ENCODE measurements at places on chromosomes 2 and 18.
A peak's percentile ranks its signal among the peaks of the same experiment; 100 is the strongest.

- no peak for DNase-seq
These were observed 114.0 kb upstream of the DDX18 start for GRCh38 chr2:117700471-117700870.

- DNase-seq: no peak
These were observed 85.9 kb downstream of the APOB start for GRCh38 chr2:20957788-20958525.

DNA sequence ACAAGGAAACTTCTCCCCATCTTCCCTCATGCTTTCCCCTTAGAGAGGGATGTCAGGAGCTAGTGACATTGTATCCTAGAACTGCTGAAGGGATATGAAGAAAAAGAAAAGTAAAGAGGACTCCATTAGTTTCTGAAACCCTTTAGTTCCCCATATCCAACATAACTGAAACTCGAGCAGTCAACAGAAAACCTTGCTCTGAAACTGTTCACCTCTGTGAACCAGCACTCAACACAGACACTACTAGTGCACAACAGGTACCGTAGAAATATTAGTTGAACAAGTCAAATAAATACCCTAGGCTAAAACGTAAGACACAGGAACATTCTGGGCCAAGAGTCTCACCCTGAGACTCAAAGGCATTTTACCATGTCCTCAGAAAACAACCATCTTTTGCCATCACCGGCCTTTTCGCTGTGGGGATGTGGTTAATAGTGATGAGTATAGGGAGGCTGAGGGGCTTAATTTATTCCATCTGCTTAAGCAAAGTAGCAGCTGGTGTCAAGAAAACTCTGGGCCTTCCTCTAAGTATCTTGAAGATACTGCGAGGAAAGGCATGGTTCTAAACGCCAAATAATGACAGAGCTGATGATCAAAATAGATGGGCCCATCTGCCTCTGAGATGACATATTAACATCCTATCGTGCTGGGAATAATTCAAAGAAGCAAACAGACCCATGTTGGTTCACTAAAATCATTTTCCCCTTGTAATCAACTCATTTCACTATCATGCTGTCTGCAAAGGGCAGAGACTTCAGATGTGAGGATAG, 156.8 kb downstream of the STK39 start:
- no peak for DNase-seq

GRCh38 chr2:26635401-26635800, 5.8 kb downstream of the CIB4 start:
- DNase-seq: no peak

DNA sequence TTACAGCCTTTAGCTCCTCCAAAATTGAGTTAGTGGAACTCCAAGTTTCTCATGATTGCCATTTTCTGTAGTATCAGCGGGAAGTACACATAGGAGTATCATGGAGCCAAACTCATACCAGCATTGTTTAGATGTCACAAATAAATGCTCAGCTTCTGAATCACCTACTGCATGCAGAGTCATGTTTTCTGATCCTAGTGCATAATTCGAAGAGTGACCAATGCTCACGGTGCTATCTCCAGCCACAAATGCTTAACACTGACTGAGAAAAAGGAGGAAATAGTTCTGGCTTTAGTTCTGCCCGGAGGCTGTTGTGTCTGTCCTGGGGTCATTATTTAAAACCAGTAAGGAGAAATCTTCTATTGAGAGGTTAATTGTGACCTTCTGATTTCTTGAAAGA, 45.4 kb upstream of the LRATD1 start:
- DNase-seq: no peak

- no peak for DNase-seq
These were observed 665.6 kb upstream of the KLHL29 start for GRCh38 chr2:22719396-22719795.

DNA sequence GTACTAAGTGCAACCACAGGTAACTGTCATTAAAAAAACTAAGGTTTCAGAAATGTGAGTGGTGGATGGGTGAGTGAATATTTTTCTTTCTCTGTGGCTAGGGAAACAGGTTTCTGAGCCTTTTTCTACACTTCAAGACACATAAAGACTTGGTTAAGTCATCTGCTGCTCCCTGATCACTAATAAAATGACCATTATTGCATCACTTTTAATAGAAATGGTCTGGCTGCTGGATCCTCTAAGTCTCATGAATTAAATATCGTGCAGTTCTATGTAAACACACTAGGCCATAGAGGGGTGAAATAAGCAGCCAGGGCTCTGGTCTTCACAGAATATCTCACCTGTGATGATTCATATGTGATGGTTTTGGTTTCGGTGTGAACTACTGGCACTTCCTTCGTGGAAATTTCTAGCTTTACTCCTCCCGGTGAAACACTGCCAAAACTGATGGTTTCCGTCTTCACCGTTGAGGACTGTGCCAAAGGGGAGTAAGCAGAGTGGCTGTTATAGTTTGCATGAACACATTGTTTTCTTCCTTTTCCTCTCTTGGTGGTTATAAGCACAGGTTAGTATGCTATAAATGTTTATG, 100.4 kb upstream of the ZBTB14 start:
- no peak for DNase-seq

DNA sequence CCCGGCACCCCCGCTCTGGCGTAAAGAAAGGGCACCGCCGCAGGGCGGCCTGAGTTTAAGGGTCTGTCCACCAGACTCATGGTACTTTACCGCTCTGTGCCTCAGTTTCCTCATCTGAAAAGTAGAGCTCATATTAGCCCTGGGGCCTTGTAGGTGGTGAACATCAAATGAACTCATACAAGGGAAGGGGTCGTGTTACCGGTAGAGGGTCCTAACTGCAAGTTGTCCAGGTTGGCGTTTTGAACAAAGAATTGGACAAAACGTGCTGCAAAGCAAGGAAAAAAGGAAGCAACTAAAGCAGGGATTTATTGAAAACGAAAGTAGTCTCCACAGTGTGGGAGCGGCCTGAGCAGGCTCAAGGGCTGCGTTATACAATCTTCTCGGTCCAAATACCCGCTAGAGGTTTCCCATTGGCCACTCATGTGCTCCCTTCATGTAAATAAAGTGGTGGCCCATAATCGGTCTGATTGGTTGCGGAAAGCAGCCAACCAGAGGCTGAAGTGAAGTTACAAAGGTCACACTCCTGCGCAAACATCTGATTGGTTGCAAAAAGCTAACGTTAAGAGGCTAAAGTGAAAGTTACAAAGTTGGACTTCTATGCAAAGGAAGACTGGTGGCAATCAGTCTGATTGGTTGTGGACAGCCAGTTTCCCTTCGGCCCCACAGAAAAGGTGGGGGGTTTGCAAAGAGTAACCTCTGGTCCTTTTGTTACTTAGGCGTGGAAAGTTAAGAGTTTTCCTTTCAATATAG, 80.7 kb upstream of the LDLRAD4 start:
- DNase-seq: no peak

GRCh38 chr2:206084870-206085741, 868 bp downstream of the INO80D start:
- DNase-seq: peak; percentile 28

DNA sequence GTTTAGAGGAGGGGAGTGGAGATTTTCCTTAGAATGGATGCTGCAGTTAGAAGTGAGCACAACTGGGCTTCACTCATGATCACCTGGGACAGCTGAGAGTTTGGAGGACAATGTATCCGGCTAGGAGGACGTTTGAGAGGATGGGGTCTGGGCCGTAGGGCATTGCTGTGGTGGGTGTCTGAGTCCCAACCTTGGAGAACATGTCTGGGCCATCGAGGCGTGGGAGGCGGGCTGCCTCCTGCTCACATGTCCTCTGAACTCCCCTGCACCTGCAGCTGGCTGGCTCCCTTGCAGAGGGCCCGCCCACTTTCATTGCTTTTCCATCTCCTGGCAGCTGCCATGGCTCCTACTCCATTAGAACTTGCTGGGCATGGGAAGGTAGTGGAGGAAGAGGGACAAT, 203.0 kb upstream of the PXDN start:
- no peak for DNase-seq

- no peak for DNase-seq
These were observed 481.8 kb downstream of the DLGAP1 start for GRCh38 chr18:3973191-3973850.

DNA sequence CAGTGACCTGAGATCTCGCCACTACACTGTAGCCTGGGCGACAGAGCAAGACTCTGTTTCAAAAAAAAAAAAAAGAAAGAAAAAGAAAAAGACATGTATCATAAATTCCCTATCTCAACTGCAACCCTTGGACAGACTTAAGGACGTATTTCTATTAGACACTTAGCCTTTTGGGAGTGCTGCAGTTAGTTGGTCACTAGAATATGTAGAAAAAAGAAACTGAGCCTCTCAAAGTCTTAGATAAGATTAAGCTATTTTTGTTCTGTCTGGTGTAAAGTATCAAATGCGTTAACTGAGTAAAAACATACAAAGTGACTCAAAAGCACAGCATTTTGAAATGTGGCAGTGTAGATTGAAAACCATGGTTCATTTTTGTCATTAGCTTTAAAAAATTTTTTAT, 7.3 kb downstream of the NBEAL1 start:
- DNase-seq: no peak

DNA sequence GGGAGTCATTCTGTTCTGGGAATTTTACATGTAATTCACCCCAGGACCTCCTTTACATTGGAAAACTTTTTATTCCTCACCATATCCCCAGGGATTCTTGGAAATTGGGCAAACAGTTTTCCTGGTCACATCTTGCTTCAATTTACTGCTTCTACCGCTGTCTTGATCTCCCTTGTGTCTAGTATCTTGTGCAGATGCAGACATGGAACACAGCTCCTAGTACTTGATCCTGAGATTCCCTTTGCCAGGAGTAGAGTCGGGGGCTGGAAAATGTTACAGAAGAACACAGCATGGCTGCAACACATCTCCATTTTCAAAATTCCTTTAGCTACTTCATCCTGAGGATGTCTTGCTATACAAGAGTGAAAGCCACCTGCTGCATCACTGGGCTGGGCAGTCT, 472.8 kb downstream of the PLCL1 start:
- DNase-seq: no peak

GRCh38 chr2:203936535-203936934, at the start of gene ICOS:
TSS of gene ICOS (plus strand) at chr2:203936763. CDS start at chr2:203936815, 52 bp downstream.
- DNase-seq: no peak

GRCh38 chr18:58578321-58578720, 50.6 kb downstream of the ALPK2 start:
- no peak for DNase-seq

DNA sequence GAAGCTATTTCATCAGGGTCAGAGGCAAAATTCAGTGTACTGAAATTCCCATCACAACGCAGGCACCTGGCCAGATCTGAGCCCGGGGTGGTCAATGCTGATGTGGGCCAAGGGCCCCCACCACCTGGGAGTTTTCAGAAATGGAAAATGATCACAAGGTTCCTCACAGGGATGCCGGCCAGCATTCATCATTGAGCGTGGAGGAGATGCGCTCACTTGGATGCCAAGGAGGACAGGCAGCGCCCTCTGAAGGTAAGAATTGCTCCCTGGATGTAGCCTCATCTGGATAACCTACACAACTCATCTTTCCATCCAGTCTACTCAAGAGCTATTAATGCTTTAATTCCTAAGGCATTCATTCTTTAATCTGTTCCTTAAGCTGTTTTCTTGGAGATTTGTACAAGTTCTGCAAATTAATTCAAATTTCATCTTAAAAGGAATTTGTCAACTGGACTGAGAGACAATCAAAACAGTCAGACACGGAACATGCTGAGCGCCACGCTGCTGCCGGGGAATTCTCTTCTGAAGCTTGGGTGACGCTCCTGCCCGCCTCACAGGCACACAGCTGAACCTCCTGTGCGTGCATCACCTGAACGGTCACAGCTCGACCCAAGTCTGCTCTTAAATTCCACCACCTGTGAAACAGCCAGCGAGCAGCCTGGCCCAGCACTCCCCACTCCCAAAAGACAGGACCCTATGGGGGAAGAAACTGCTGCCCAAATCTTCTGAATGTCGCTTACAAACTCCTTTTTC, 206.7 kb downstream of the HDAC4 start:
- DNase-seq: no peak

DNA sequence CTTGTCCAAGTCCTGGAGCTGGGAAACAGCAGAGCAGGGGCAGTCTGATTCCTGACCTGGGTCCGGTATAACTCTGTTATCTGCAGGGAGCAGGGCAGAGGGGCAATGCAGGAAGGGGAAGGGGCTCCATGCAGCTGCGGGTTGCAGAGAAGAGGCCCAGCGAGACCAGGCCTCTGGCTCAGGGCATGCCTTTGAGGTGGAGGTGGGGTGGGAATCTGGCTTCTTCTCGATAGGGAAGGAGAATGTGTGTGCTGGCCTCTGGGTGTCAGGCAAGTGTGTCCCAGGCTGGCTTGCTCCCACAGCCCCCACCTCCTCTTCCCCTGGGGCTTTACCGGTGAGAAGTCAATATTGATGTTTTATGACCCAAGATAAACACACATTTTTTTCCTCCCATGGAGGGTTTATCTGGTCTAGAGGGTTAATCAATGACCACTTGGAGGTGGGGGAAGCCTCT, 187.1 kb upstream of the HAAO start:
- DNase-seq: no peak

DNA sequence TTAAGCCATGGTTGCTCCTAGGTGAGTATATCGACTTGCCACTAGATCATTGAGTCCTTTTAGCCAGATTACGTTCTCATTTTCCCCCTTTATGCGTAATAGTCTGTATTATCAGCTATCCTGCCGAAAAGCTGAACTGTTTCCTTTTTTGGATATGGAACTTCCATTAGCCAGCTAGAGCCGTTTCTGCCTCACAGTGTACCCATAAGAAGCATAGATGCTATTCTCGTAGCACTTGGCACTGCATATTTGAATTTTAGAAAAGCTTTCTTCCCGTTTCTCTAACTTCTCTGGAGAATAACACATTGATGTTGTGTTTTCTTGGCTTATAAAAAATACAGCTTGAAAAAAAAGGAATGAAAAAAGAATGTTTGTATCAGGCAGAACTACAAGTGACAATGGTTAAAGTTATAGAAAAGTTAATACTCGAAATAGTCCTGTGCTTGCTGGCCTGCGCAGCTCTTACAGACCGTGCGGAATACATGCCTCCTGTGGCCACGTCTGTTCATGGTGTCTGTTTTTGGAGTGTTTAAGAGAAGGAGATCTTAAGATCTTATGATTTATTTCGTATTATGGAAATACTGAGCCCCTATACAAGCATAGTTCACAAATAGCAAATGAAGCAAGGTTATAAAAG, 710 bp downstream of the DUSP19 start:
- no peak for DNase-seq

- no peak for DNase-seq
These were observed 13.5 kb upstream of the UBXN4 start for GRCh38 chr2:135728064-135728743.

DNA sequence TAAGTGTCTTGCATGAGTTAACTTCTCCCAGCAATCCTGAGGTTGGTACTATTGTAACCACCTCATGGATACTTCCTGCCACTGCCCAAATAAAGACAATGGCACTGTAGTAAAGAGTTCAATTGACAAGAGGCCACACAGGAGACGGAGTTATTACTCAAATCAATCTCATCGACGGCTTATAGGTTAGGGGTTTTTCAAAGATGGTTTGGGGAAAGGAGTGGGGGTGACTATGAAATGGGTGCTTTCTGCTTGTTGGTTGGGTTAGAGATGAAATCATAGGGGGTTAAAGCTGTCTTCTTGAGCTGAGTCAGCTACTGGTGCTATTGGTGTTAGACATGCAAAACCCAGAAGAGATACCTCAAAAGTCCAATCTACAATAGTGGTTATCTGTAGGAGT, 1258.0 kb upstream of the ZEB2 start:
- DNase-seq: no peak

- no peak for DNase-seq
These were observed 30.7 kb downstream of the IMPA2 start for GRCh38 chr18:12011957-12012549.
